ENCODE measurements at places on chromosomes 16 and 17. TPM values are rescaled to one million over a fixed set of nuclear protein-coding genes. Genes with fewer than 3 reads are reported as not detected.
A peak's percentile ranks its signal among the peaks of the same experiment; 100 is the strongest.

GRCh38 chr17:63601439-63602371 lies 1.0 kb downstream of the TACO1 start:
- peak overlapping the region; percentile 83 for H3K27ac ChIP-seq
- DNase-seq, result peak; percentile 10
- H3K27me3 ChIP-seq, result no peaks in the 10 kb centered on the region
- peaks cover 19% of the 10 kb centered on the region for H3K36me3 ChIP-seq

The TMEM204 gene
- not detected for total RNA-seq

GRCh38 chr16:28933171-28933570 lies 1.4 kb downstream of the CD19 start:
- H3K4me3 ChIP-seq, result no peak overlapping the region
- no peaks in the 10 kb centered on the region for H3K36me3 ChIP-seq
- peaks cover 12% of the 10 kb centered on the region for H3K4me1 ChIP-seq
- DNase-seq, result no peak
- H3K27ac ChIP-seq, result no peak overlapping the region

- no peaks in the 10 kb centered on the region for H3K4me1 ChIP-seq
- no peaks in the 10 kb centered on the region for H3K27me3 ChIP-seq
- peak; percentile 39 for DNase-seq
- no peak overlapping the region for H3K4me3 ChIP-seq
Observed at GRCh38 chr17:31224366-31224765, 72.7 kb downstream of the OMG start.

DNA sequence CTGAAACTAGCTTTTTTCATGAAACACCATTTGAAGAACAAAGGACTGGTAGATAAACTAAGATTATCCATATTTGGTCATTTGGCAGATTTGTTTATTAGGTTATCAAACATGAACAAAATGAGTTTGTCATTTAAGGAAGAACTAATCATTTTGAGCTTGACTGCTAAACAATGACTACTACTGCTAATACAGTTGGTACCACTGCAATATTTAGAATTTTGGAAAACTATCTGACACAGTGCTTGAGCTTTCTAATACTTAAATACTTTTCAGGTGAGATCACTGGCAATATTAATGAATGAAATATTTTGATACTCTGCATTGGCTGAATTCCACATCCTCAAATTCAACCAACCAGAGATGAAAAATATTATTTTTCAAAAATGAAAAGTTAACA lies 47.2 kb downstream of the MED13 start:
- DNase-seq, result no peak
- H3K4me3 ChIP-seq, result no peak overlapping the region
- H3K4me1 ChIP-seq, result no peaks in the 10 kb centered on the region
- H3K27me3 ChIP-seq, result no peaks in the 10 kb centered on the region
- no peak overlapping the region for H3K27ac ChIP-seq
- H3K36me3 ChIP-seq, result peaks cover 33% of the 10 kb centered on the region

- H3K27ac ChIP-seq, result no peak overlapping the region
- H3K36me3 ChIP-seq, result no peaks in the 10 kb centered on the region
- no peaks in the 10 kb centered on the region for H3K4me1 ChIP-seq
- DNase-seq, result no peak
- no peaks in the 10 kb centered on the region for H3K27me3 ChIP-seq
Observed at GRCh38 chr16:19769239-19769638, 51.2 kb downstream of the IQCK start.

- peak overlapping the region; percentile 99 for H3K4me3 ChIP-seq
- H3K4me1 ChIP-seq, result peaks cover 8% of the 10 kb centered on the region
- peak; percentile 81 for DNase-seq
Observed at GRCh38 chr16:28974007-28974436, 556 bp upstream of the SPNS1 start.

GRCh38 chr17:64323774-64324173 lies 60.7 kb upstream of the TEX2 start:
- H3K27me3 ChIP-seq, result no peaks in the 10 kb centered on the region
- H3K4me1 ChIP-seq, result peaks cover 8% of the 10 kb centered on the region
- H3K4me3 ChIP-seq, result no peak overlapping the region
- H3K36me3 ChIP-seq, result no peaks in the 10 kb centered on the region
- no peak for DNase-seq
- H3K27ac ChIP-seq, result no peak overlapping the region

DNA sequence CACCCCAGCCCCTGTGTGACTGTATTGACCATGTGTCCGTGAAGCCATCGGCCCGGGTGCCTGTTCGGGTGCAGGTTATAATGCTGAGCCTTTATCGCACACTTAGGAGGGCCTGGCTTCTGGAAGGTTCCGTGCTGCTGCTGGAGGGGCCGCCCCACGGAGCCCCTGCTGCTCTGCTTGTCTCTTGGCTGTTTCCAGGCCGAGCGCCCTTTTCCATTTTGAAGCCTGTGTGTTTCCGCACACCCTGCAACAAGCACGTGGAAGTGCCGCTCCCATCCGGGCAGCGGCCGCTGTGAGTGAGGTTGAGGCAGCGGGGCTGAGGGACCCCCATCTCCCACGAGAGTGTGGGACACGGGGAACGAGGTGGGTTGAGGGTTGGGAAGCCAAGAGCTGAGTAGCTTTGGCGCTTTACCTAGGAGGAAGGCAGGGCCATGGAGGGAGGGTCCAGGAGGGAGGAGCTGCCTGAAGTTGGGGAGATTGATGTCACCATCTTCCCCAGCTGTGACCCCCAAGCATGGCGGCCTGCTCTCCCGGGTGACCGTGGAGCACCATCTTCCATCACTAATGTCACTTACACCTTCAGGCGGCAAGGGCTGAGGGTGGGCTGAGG lies 200.1 kb upstream of the GSE1 start:
- no peak overlapping the region for H3K4me3 ChIP-seq
- no peak overlapping the region for H3K27ac ChIP-seq
- no peak for DNase-seq
- peaks cover 6% of the 10 kb centered on the region for H3K4me1 ChIP-seq

The KCTD11 gene
- total RNA-seq, result 3.8 TPM

The CACNG4 gene
- total RNA-seq, result 9.7 TPM

DNA sequence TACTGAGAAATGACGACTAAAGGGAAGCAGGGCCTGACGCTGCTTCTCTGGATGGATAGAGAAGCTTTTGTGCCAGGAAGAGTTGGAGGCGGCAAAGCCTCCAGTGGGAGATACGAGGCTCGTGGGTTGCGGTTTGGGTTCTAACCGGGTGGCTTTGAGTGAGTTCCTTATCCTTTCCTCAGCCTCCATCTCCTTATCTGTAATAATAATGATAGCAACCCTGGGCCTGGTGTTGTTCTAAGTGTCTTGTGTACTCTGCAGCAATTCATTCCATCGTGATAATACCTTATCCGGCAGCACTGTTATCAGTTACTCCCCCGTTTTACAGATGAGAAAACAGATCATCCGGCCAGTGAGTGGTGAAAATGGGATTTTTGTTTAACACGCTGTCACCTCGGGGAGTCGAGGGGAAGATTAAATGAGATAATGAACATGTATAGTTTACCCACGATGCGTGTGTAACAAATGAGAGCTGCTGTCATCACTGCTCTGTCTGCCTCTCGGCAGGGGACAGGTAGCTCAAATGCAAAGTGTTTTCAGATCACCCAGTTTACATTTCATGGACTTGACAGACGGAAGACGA lies 52.0 kb upstream of the LHX1 start:
- H3K27me3 ChIP-seq, result no peaks in the 10 kb centered on the region
- H3K4me1 ChIP-seq, result no peaks in the 10 kb centered on the region

DNA sequence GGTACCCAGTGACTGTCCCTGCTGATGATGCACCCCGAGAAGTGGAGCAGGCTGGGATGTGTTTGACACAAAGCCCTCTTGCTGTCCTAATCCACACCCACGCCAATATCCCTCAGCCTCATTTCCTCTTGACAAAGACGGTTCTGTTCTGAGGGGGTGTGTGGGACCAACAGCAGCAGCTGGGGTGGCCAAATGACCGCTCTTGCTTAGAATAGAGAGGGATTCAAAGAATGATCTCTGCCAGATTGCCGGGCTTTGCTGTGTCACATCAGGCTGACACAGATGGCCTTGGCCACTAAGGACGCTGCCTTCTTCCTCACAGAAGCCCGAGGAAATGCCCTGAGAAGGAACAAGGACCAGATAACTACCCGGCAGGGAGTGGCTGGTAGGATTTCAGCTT lies 250.7 kb downstream of the NTN1 start:
- no peaks in the 10 kb centered on the region for H3K27me3 ChIP-seq
- DNase-seq, result no peak
- H3K4me1 ChIP-seq, result no peaks in the 10 kb centered on the region
- no peak overlapping the region for H3K4me3 ChIP-seq

DNA sequence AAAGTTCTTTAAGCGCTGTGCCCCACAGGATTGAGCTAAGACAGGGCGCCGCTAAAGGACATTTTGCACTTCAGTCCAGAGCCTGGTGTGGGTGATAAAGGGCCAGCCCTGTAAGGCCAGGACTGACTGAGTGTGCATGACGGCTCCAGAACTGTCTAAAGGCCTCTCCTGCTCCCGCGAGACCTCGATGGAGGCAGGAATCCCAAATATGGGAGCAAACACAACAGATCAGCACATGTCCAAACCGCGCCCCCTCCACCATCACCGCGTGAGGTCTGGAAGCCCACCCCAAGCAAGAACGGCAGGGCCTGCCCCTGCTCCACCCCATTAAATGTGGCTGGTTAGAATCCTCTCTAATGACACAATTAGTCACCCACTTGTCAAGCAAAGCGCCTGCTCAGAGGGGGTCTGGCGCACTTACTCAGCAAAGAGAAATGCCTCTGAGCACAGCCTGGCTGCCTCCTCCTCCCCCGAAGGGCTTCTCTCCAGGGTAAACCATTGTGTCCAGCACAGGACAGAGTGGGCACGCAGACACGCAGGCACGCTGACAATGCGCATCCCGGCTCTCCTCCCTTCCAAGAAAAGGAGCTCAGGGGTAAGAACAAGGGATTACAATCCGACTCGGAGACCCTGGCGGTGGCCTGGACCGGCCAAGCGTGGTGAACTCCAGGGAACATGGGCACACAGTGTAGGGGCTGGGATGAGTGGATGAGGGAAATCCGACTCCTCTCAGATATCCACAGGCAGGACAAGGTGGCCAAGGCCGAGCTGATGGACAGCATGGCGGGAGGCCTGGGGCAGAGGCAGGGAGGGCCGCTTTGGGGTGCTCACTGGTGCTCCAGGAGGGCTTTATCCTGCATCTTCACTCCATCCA lies 1.5 kb downstream of the MXRA7 start:
- peak overlapping the region; percentile 58 for H3K4me3 ChIP-seq
- peaks cover 27% of the 10 kb centered on the region for H3K4me1 ChIP-seq
- H3K27me3 ChIP-seq, result no peaks in the 10 kb centered on the region
- H3K36me3 ChIP-seq, result no peaks in the 10 kb centered on the region
- peak; percentile 92 for DNase-seq

DNA sequence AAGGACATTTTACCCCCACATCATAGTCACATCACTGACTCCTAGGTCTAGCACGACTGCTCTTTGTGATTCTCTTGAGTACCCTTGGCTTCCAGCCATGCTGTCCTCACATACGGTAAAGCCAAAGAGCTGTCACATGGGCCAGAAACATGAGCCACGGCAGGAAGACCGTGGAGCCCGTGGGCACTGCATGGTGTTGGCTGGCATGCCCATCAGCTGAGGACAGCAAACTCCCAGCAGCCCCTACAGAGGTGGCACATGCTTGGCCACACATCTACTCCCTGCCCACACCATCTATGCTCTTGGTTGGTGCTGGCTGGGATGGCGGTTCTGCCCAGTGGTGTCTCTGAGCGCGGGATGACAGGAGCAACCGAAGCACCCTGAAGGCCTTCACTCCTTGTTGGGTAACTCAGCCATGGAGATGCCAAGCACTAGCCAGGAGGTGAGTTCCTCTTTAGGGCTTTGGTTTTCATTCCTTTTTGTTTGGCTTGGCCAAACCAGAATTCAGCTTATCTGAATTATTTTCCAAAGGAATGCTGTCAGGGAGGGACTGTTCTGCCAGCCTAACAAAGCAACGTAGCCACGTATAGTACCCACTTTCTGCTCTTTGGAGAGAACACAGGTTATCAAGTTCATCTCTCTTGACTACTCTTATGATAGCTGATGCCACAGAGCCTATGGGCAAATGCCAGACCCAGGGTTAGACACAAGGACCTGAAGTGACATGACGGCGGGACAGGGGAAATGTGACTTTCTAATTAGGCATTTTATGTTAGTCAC lies 10.0 kb downstream of the TNFAIP1 start:
- DNase-seq, result no peak
- H3K4me1 ChIP-seq, result no peaks in the 10 kb centered on the region

GRCh38 chr17:1762901-1763898 lies 1.3 kb downstream of the SERPINF1 start:
- peak overlapping the region; percentile 52 for H3K4me3 ChIP-seq
- peak; percentile 79 for DNase-seq
- H3K36me3 ChIP-seq, result no peaks in the 10 kb centered on the region
- H3K27me3 ChIP-seq, result no peaks in the 10 kb centered on the region

The PERCC1 gene
- total RNA-seq, result not detected

The ALDH3A1 gene
- 0.20 TPM for total RNA-seq

The NME3 gene
- 35.3 TPM for total RNA-seq

DNA sequence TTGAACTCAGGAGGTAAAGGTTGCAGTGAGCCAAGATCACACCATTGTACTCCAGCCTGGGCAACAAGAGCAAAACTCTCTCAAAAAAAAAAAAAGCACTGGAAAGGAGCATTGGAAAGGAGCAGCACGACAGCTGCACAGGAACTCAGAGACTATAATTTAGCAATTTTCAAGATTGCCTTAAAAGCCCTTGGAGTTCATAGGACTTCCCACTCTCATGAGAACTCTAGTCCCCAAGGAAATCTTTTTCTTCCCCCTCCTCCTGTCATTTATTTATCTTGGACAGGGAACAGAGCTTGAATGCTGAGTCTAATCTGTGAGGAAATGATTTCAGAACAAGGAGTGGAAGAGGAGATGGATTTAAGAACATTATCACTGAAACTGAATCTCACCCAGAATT lies 69.0 kb downstream of the PLXDC1 start:
- peak; percentile 26 for DNase-seq
- no peaks in the 10 kb centered on the region for H3K4me1 ChIP-seq
- H3K36me3 ChIP-seq, result no peaks in the 10 kb centered on the region
- no peak overlapping the region for H3K4me3 ChIP-seq

The GUCY2D gene
- not detected for total RNA-seq

DNA sequence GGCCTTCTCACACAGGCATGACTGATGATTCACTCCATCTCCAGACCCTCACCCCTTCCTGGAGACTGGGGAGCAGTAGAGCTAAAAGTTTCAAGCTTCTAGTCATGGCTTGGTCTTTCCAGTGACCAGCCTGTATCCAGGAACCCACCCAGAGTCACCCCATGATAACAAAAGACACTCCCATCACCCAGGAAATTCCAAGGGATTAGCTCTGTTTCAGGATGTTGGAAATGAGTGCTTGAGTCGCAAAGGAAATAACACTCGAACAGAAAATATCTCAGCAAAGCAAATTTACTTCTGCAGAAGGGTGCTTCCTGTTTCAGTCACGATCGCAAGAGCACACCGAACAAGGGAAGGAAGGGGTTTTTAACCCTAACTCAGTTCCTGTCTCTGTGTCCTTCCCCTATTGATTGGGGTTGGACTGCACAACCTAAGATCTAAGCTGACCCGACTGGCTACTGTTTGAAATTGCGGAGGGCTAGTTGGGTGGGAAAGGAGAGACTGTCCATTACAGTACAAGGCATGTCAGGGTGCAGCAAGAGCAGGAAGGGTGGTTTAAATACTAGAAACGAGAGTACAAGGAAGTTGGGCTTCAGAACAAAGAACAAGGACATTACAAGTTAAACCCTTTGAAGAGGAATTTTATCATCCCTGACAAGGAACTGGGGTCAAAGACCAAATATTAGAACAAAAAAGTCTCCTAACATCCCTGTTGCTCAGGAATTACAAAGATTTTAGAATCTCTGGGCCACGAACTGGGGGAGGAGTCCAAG lies 224.4 kb upstream of the CACNG5 start:
- no peaks in the 10 kb centered on the region for H3K27me3 ChIP-seq
- H3K4me1 ChIP-seq, result peaks cover 3% of the 10 kb centered on the region
- H3K4me3 ChIP-seq, result no peak overlapping the region
- H3K27ac ChIP-seq, result no peak overlapping the region
- peak; percentile 48 for DNase-seq

The RGS11 gene
- not detected for total RNA-seq
